ENCODE measurements at places on chromosomes 4 and X.

GRCh38 chrX:15142084-15142715 lies 127.7 kb downstream of the ASB9 start:
- DNase-seq: no peak

DNA sequence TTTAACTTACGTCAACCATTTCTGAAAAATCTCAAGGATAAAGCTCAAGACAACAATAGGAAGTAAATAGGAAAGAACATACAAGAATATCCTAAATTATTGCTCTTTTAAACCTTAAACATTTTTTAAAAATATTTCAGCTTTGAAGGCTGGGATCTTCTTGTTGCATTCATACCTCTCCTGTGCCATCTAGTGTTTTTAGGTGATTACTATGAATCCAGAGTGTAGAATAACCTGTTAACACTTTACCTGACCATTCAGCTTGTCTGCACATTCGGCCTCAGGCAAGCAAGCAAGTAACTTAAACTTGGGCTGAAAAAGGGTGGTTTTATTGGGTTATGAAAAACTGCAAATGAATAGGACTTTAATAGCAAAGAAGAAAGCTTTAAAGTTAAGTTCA lies 507.8 kb upstream of the INTU start:
- no peak for DNase-seq

- no peak for DNase-seq
Measured at GRCh38 chr4:176579226-176579625, 213.5 kb downstream of the VEGFC start.

- no peak for DNase-seq
Measured at GRCh38 chrX:120301960-120302359, 9.3 kb downstream of the TMEM255A start.

- DNase-seq: no peak
Measured at GRCh38 chr4:189228726-189229125, 711.9 kb upstream of the FRG1 start.

- no peak for DNase-seq
Measured at GRCh38 chr4:187286525-187286924, 562.9 kb upstream of the FAT1 start.

GRCh38 chr4:158622251-158622650 lies 49.4 kb downstream of the C4orf46 start:
- no peak for DNase-seq

GRCh38 chr4:14178421-14178820 lies 550.9 kb upstream of the BOD1L1 start:
- no peak for DNase-seq
